ENCODE measurements at places on chromosomes 3 and 15.

DNA sequence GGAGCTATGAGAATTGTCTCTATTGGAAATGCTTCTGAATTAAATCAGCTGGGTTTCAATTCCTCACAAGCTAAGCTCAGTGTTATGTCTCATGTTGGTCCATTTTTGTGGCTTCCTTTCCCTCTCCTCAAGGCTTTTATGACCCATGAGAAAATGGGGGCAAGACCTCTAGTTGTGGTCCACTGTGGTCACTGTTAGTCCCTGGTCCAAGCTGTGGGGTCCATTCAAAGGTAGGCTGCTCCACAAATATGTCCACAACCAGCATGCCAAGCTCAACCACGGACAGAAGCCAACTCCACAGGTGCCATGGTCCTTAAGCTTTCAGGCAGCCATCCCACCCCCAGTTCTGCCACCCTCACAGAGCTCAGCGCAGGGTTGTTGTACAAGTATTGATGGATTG lies 14.9 kb upstream of the TPM1 start:
- DNase-seq: no peak

DNA sequence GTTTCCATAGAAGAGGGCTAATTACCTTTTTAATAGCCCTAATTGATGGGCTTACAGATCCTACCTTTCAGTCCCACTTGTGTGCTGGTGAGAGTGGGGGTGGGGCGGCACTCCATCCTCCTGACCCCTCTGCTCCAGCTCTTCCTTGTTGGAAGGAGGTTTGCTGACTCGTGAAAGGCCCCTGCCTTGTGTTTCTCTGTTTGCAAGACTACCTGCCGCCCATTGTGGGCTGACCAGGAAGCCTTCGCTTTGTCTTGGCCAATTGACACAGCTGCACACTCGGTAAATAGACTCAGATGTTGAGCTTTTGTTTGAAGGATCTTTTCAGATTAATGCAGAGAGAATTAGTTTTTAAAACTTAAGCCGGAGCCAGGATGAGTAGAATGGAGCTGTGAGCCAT lies 197.3 kb upstream of the HES1 start:
- DNase-seq: no peak

DNA sequence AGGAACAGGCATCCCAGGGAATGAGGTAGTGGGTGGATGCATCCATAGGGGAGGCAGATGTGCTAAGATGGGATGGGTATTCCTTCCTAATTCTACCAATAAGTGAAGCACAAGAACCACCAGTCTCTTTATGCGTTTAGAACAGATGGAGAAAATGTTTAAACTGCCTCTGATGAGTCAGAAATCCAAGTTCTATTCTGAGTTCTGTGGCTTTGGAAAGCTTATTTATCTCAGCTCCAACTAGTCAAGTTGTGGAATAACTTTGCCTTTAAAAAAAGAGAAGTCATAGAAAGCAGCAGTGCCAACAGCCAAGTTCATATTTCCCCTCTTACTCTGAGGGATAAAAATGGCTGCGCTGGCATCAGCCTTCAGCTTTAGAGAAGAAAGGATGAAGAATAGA lies 761.7 kb downstream of the IGSF11 start:
- no peak for DNase-seq

- DNase-seq: no peak
Measured at GRCh38 chr3:134325706-134326105, 48.5 kb downstream of the AMOTL2 start.

DNA sequence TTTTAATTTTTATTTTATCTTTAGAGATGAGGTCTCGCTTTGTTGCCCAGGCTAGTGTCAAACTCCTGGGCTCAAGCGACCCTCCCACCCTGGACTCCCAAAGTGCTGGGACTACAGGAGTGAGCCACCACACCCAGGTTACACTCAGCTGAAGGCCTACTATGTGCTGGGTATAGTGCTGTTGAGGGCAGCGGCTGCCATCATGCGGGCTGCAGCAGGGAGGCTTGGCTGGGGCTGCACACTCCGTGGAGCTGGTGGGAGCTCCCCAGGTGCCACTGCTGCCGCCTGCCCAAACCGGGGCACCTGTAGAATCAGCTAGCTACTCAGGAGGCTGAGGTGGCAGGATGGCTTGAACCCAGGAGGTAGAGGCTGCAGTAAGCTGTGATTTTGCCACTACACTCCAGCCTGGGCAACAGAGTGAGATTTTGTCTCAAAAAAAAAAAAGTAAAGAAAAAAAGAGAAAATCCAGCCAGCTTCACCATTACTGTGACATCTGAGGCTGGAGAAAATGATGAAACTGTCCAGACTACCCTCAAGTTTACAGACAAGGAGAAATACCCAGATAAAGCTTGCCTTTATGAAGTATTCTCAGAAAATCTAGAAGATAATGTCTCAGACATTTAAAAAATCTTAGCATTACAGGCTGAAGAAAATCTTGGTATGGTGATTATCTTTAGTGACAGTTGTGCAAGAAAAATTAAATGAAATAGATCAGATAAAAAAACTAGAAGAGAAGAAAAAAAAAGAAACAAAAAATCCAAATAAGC lies 42.1 kb downstream of the CRABP1 start:
- no peak for DNase-seq

- DNase-seq: no peak
Measured at GRCh38 chr3:138875096-138875753, 40.5 kb upstream of the PIK3CB start.

GRCh38 chr3:104588442-104588841 lies 778.3 kb upstream of the ALCAM start:
- no peak for DNase-seq

All from esophagus squamous epithelium (tissue), 5 donors.